ENCODE measurements at places on chromosomes 12 and 14. TPM values are rescaled to one million over a fixed set of nuclear protein-coding genes. Genes with fewer than 3 reads are reported as not detected.

The CLEC1B gene
- total RNA-seq = not detected

- DNase-seq = no peak
Measured at GRCh38 chr14:93949511-93950075, 22.4 kb downstream of the FAM181A start.

The C12orf60 gene
- 0.64 TPM for total RNA-seq

The SRRM4 gene
- total RNA-seq = not detected

GRCh38 chr12:70227911-70228310, 15.3 kb upstream of the CNOT2 start:
- no peak for DNase-seq

GRCh38 chr14:75835156-75835725, 146.6 kb downstream of the TGFB3 start:
- DNase-seq = no peak

Data from activated B cell treated with CpG ODN at 0.5 μM for 24 hours (primary cell).